Epithelial cell of proximal tubule (primary cell): ENCODE measurements at places on chromosomes 12 and 14. TPM values are rescaled to one million over a fixed set of nuclear protein-coding genes. Genes with fewer than 3 reads are reported as not detected.

GRCh38 chr12:121295116-121295745 is 1.3 kb downstream of the CAMKK2 start:
- no peak for DNase-seq

GRCh38 chr12:106487664-106488063 is 95.1 kb upstream of the RFX4 start:
- DNase-seq = no peak

DNA sequence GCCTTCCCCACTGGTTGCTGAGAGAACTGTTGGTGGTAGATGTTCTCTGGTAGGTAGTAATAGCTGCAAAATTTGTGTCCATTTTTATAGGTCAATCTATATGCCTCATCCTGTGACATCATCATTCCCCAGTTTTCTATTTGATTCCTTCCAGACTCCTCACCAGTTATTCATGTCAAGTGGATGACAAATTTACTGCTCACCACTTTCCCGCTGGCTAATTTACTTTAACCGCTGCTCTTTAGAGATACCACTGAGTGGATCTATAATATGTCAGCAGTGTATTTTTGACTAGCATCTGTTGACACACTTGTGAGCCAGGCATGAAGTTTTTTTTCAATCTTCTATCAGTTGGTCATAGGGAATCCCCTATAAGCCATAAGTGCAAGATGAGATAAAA is 24.6 kb downstream of the GPR65 start:
- DNase-seq = no peak

DNA sequence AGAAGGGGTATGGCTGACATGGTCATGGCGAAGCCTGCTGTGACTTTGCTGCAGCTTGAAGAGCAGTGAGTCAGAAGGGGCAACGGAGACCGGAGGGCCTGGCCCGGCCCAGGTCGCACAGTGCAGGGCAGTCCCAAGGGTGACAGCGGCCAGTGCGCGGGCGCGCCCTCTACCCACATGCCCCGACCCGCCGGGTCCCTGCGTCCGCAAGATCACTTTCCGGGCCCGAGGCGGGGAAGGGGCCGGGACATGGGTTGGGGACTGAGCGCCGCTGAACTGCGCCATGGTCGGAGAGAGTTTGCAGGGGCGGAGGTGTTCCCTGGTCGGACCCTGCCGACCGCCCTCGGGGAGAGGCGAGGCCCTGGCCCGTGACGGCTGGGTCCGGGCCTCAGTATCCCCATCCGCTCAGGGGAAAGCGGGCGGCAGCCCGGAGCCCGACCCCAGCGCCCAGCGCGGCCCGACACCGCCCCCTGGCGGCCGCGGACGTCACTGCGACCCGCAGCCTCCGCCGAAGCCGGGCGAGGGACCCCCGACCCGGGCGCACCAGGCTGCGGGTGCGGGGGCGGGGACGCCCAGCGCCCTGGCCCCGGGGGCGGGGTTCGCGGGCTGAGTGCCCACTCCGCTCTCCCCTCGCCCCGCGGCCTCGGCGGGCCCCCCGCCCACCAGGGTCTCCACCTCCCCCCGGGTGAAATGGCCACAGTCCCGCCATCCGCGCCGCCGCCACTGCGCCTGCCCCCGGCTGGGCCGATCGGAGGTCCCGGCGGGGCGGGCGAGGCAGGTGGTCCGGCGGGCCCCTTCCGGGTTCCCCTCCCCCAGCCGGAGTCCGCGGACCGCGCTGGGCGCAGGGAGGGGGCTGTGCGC is 7.2 kb upstream of the ANKRD9 start:
- DNase-seq = no peak

The NDRG2 gene
- total RNA-seq = 6.7 and 16.0 TPM in 2 replicates
